DND-41 (cell line): ENCODE measurements at places on chromosomes 4 and X.

GRCh38 chr4:164383358-164384220 is 370.3 kb upstream of the SMIM31 start:
- no peak for DNase-seq

GRCh38 chr4:140078366-140078765 is 75.6 kb downstream of the MAML3 start:
- no peak for DNase-seq

DNA sequence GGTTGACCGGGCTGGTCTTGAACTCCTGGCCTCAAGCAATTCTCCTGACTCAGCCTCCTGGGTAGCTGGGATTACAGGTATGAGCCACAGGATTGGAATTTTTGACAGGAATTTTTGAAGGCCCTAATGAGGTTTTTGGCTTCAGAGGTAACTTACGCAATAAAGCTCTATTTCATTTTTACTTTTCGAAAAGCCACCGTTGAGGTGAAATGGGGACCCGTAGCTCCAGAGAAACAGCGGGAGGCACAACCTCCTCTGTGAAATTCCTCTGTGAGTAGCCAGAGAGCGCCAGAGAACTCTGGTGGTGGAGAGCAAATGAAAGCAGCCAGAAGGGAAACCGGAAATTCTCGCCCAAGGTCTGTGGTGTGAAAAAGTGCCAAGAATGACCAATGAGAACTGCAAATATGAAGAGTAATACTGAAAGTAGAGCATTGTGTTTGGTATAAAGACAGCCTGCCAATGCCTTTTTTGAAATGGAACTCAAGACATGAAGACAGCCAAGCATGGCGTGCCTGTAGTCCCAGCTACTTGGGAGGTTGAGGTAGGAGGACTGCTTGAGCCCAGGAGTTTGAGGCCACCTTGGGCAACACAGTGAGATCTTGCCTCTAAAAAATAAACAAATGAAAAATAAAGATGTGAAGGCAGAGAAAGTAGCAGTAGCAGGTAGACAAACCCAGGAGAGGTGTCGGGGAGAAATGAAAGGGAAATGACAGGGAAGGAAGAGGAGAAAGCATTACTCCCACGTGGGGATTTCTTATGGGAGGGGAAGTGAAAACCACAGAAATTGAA is 33.0 kb upstream of the TMEM131L start:
- DNase-seq, result peak; percentile 85

- DNase-seq, result peak; percentile 20
These were observed 13.3 kb downstream of the OFD1 start for GRCh38 chrX:13747836-13748235.

- DNase-seq, result no peak
These were observed 22.2 kb upstream of the TLR2 start for GRCh38 chr4:153661908-153662307.

DNA sequence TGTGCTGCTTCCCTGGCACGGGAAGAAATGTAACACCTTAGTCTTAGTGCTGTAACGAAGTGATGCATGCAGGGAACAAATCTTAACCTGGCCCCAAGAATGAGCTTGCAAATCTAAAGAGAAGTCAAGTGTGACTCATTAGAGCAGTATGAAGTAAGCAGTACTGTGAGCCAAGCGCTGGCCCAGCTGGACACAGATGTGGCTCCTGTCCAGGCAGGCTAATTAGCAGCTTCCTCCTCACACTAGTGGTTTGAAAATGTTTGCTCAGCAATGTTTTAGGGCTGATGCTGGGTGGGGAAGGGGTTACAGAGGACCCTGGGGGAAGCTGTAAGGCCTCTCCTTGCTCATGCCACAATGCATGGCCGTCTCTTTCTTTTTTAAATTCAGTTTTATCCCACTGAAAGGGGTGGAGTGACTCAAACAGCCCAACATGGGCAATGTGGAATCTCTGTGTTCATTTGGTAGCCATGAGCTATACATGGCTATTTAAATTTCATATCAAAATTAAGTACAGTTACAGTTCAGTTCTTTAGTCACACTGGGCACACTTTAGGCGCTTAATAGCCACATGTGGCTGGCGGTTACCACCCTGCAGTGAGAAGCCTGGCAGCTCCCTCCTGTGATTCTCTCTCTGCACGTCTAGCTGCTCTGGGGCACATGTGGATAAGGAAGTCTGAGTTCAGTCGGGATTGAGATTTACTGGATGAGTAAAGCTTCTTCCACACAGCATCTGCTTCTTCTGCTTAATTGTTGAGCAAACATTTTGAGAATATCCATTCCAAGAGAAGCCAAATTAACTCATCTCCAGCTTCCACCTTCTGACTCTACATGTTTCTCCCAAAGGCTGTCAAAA is 48.8 kb downstream of the MAP7D2 start:
- no peak for DNase-seq

DNA sequence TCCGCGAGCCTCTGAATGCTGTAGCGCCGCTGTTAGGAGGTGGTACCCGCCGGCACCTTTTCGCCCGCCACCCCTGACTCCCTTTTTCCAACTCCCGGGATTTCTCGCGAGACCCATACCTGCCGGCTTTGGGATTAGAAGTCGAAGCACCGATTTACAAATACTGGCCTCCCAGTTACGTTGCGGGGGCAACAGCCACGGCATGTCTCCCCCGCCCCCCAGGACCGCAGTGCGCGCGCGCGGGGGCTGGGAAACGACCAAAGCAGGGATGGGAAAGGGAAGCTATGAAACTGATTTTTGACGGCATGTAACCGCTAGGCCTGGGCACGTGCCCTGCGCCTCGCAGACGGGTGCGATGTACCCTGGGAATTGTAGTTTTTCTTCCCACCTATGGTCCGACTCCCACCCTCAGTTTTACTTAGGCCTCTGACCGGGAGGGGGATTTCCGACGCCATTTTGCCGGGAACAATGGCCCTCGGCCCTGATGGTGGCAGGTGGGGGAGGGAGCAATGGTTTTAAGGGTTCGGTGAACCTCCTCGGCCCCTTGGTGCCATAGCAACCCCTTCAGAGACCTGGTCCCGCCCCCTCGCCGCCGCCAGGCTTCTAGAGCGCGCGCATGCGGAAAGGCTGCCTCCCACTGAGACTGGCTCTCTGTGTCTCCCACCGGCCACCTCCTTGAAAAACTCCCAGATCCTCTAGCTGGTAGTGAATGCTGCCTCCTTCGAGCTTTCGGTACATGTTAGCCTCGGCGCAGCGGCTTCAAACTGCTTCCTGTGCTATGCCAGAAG is 772 bp upstream of the WNK3 start:
- DNase-seq, result no peak

- no peak for DNase-seq
These were observed 185.3 kb upstream of the SPOCK3 start for GRCh38 chr4:167419468-167420140.

- no peak for DNase-seq
These were observed 197.2 kb upstream of the CNKSR2 start for GRCh38 chrX:21176921-21177571.

GRCh38 chrX:108025954-108026600 is 18.8 kb upstream of the VSIG1 start:
- no peak for DNase-seq

DNA sequence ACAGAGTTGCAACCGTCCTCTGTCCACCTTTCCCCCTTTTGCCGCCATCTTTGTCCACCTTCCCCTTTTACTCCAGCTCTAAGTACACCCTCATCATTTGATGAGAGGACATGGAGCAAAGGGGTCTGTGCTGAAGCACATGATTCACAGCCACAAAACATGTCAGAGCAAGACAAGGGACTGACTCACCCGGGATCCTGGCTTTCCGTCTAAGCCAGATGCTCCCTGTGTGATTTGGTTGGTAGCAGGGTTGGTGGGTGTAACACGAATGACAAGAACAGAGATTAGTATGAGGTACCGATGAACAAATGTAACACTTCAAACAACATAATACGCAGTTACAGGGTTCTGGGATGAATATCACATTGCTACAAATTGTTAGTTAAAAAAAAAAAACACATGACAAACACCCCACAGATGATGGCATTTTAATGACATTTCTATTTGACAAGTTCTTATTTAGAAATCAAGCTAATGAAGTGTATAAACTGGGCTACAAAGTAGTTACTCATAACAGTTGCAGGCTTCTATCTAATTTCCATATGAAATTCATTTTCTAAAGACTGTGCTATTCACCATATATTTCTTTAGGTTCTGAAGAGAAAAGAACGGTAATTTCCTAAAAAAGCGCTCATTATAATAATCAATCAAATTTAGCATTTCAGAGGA is 71.4 kb upstream of the ETNPPL start:
- no peak for DNase-seq

- DNase-seq, result no peak
These were observed 177.7 kb upstream of the PPARGC1A start for GRCh38 chr4:24067367-24068193.

DNA sequence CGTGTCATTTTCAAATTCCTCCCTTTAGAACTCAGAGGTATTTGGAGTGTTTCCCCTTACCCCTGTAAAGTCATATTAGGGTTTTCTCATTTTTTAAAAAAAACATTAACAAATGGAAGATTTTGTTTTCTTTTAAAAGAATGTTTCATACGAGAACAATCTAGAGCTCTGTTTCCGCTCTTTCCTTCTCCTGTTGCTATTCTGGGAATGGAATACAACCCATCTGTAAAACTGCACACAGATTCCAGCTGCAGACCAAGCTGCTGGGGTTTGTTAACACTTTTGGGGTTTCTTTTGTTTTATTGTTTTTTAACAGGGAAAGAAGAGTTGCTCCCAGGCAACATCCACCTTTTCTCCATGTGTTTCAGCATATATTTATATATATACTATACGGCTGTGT is 61.3 kb downstream of the HCCS start:
- DNase-seq, result no peak

- no peak for DNase-seq
These were observed 246.9 kb upstream of the GIMD1 start for GRCh38 chr4:106615410-106615945.

DNA sequence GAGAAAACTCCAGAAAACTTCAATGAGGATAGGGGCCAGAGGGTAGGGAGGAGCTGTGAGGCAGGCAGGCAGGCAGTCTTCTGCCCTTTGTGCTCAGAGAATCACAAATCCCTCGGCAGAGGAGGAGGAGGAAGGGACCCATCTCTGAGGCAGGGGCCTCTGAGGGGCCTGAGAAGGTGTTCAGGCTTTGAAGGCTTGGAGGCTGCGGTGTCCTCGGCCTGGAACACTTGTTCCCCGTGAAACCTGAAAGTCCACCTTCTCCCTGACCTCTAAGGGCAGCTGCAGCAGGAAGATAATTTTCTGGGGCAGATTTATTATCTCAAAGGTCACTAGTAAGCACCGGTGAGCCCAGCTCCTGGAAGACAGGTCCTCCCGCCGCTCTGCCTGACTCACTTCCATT is 200.3 kb upstream of the BCOR start:
- no peak for DNase-seq

GRCh38 chrX:119919835-119920585 is 23.5 kb downstream of the NKAP start:
- no peak for DNase-seq

- no peak for DNase-seq
These were observed at the start of gene CXCL13 for GRCh38 chr4:77605210-77605902. Gene CXCL13, plus strand, starts transcription at chr4:77605820. Its CDS starts 46 bp downstream, at chr4:77605866.

GRCh38 chr4:180622254-180622653 is 1620.9 kb upstream of the TENM3 start:
- DNase-seq, result no peak

DNA sequence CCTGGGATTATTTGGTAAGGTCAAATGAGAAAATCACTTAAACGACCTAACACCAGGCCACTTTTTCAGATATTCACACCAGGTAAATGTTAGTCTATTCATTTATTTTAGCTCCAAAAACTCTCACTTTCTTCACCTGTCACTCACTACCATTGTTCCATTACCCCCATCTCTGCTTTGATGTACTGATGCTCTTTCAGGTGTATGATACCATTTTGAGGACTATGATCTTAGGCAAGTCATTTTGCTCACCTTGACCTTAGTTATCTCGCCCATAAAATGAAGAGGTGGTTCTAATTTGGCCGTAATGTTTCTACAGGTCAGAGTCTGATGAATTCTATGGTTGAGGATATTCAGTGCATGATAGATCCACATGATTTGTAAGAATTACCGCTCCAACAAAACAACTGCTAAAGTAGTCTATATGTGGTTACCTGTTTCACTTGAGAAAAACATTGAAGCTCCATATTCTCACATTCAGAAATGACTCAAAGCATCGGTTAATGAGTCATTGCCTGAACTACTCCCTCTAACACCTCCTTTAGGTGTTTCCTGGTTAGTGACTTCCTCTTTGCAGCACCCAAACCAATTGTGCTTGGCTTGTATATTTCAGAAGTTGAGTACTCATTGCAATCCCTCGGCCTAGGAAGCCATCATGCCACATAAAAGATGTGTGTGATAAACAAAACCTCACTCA is 4.5 kb downstream of the DTHD1 start:
- peak; percentile 51 for DNase-seq

- no peak for DNase-seq
These were observed 396.8 kb downstream of the TRAM1L1 start for GRCh38 chr4:116688536-116688935.

DNA sequence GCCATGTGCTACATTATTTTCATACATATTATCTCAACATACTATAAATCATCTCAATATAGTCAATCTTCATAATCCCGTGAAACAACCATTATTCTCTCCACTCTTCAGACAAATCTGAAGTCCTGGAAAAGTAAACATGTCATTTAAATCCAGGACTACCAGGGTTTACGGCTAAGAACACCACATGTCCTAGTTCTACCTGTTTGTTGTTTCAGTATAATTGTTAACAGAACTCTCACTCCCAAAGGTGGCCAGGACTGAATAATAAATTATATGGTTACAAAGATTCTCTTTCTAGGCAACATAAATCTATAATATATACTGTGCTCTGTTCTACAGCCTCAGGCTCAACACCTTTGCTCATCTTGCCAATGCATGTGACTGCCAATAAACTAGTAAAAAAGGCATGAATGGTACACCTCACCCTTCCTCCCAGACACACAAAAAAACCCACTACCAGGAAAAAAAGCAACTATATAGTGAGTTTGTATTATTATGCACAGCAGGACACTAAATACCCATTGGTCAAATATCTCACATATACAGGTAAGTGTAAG is 20.1 kb downstream of the EIF4E start:
- no peak for DNase-seq

GRCh38 chr4:119068529-119068962 is 67.1 kb upstream of the MYOZ2 start:
- DNase-seq, result no peak

DNA sequence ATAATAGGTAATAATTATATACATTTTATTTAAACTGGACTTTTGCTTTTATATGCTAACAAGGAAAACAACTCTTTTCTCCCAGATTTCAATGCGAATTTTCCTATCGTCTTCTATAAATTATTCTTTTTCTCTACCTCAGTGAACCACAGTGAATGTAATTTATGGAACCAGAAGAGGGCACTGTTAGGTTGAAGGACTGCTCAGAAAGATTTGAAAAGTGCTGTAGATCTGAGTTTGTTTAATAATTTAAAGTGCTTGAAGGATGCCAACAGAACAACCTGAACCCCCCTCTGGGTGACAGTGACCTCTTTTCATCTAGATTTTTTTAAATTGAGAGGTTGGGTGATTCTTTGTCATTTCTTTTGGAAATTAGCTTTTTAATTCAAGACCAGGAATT is 54.9 kb downstream of the PHOX2B start:
- no peak for DNase-seq

GRCh38 chr4:7978489-7978888 is 38.8 kb upstream of the AFAP1 start:
- DNase-seq, result no peak
